ENCODE measurements at places on chromosomes 5 and 9. TPM values are rescaled to one million over a fixed set of nuclear protein-coding genes. Genes with fewer than 3 reads are reported as not detected.

The AK8 gene
- polyA plus RNA-seq = 0.77 TPM

The ZNF618 gene
- 1.2 TPM for polyA plus RNA-seq

The GMCL2 gene
- not detected for polyA plus RNA-seq

The RELL2 gene
- polyA plus RNA-seq = 5.9 TPM

The C1QTNF3 gene
- 26.2 TPM for polyA plus RNA-seq

The IFNA7 gene
- polyA plus RNA-seq = not detected

The SLC6A7 gene
- polyA plus RNA-seq = 0.65 TPM

The SH3GL2 gene
- 328 TPM for polyA plus RNA-seq

The STC2 gene
- polyA plus RNA-seq = 2.0 TPM

The S1PR3 gene
- polyA plus RNA-seq = 0.19 TPM
